ENCODE measurements at places on chromosomes 2 and 18. TPM values are rescaled to one million over a fixed set of nuclear protein-coding genes. Genes with fewer than 3 reads are reported as not detected.

C2orf80 gene
- not detected for total RNA-seq

UGT1A3 gene
- total RNA-seq = not detected

EMX1 gene
- total RNA-seq = not detected

MGAT4A gene
- total RNA-seq = 5.6 TPM

TRIB2 gene
- total RNA-seq = 15.1 TPM
